ENCODE measurements at places on chromosomes 4 and X. TPM values are rescaled to one million over a fixed set of nuclear protein-coding genes. Genes with fewer than 3 reads are reported as not detected.
A peak's percentile ranks its signal among the peaks of the same experiment; 100 is the strongest.

MTMR8 gene
- 1.1 TPM for total RNA-seq

OPN1MW gene
- total RNA-seq = not detected

PRDM5 gene
- 5.1 TPM for total RNA-seq

ZBED1 gene
- total RNA-seq = 21.0 TPM

TLR2 gene
- 0.12 TPM for total RNA-seq

MUC7 gene
- total RNA-seq = not detected

LRP2BP gene
- 2.9 TPM for total RNA-seq

JADE3 gene
- total RNA-seq = 14.3 TPM

HS6ST2 gene
- total RNA-seq = 24.6 TPM

PDE6B gene
- not detected for total RNA-seq

ANKRD37 gene
- 29.9 TPM for total RNA-seq

MTNR1A gene
- 0.84 TPM for total RNA-seq

LANCL3 gene
- 2.4 TPM for total RNA-seq

NR0B1 gene
- not detected for total RNA-seq

MTTP gene
- total RNA-seq = 0.20 TPM

GPRASP1 gene
- total RNA-seq = 1.1 TPM

GRCh38 chrX:120755066-120755846 is 120.4 kb downstream of the CT47B1 start:
- no peak for DNase-seq

DNA sequence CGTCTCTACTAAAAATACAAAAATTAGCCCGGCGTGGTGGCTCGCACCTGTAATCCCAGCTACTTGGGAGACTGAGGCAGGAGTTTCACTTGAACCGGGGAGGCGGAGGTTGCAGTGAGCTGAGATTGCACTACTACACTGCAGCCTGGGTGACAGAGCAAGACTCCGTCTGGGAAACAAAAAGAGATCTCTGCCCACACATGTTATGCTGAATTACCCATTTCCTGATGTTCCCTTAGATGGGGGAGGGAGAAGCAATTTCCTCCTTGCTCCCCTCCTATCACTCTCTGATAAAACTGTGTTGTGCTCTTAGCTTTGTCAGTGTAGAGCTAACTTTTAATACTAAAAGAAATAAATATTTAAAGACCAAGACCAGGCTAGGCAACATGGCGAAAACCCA is 102.5 kb downstream of the LARP7 start:
- no peak for DNase-seq

- no peak for DNase-seq
Observed at GRCh38 chr4:21387683-21388082, 560.9 kb downstream of the KCNIP4 start.

DNA sequence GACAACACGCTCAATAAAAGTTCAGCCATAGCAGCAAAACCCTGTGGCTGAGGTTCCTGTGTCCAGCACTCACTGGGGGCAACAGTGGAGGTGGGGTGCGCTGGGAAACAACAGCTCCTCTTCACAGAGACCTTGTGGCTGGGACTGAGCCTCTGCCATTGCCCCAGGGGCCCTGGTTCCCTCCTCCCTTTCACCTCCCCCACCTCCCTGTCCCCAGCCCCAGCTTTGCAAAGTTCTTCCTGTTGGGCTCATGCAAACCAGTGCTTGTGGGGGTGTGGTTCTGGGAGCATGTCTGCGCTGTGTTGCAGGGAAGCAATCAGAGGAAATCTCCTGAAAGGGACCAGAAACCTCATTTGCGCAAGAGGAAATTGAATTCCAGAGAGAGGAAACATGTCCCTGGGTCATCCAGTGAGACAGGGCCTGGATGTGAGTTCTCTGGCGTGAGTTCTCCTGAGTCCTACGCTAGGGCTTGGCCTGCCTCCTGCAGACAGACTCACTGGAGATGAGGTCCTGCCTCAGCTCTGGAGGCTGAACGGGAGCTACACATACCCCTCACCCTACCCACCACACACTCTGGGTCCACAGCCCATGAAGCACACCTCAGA is 7.4 kb downstream of the FATE1 start:
- no peak for DNase-seq

DNA sequence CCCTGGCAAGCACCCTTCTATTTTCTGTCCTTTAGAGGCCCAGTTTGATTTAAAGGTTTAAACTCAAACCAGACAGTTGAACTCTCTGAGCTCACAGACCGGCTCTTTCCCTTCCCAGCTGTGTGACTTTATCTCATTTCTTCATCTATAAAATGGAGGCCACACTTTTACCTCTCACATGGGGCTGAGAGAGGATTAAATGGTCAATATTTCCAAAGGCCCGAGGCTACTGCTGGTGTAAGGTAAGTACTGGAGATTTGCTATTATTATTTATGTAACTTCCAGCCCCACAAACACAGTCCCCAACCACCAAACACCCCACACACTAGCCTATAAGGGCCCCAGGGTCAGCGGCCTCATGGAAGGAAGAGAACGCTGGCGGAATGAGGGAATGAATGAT is 13.6 kb upstream of the CYTL1 start:
- no peak for DNase-seq

- no peak for DNase-seq
Observed at GRCh38 chrX:103691059-103691458, 4.6 kb upstream of the MORF4L2 start.

- no peak for DNase-seq
Observed at GRCh38 chr4:26192899-26193869, 127.6 kb upstream of the RBPJ start.

DNA sequence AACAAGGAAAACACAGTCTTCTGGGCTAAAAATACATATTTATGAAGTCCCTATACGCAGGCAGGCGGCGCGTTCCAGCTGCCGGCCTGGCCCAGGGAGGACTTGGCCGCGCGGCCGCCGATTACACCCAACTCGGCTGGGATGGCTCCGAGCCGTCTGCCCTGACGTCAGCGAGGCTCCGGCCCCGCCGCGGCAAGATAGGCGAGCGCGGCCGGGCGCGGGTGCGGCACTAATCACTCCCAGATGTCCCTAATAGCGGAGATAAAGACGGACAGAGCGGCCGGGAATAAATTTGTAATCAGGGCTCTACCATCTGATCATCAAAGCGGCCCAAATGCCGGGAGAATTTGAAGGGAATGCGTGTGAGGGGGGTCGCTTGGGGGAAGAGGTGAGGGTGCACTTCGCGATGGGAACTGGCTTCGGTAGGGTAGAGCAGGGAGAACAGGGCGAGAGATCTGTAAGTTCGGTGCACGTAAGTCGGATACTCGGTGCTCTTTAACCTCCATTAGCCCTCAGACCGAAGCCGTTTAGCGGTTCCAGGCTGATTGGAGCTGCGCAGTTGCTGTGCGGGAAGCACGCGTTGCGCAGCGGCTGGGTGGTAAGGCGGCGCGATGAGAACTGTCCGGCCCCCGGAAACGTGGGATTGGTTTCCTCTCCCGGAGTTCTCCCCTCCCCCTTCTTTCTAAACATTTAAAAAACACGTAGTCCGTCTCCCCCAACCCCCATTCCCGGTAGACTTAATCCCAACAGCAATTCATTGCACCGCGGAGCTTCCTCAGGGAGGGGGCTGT is 7.7 kb downstream of the HAND2 start:
- DNase-seq = no peak

- no peak for DNase-seq
Observed at GRCh38 chrX:9867226-9867625, 81.0 kb downstream of the SHROOM2 start.

DNA sequence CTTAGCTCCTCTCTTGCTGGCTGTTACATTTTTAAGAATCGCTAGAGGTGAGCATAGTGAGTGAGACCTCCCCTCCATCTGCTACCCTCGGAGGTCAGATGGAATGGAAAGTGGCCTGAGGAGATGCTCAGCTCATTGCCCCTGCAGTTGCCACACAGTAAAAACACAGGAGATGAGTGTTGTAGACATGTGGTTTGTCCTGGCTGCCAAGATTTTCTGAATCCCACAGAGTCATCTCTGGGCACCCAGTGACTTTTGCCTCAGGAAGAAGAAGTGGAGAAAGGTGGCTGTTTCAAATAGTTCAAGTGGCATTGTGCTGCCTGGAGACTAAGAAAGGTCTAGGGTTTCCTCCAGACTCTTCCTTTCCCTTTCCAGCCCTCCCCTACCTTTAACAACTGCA is 271.0 kb downstream of the STK32B start:
- DNase-seq = no peak

GRCh38 chrX:12972243-12972642 is 2.7 kb upstream of the TMSB4X start:
- DNase-seq = no peak

- DNase-seq = no peak
Observed at GRCh38 chr4:113113151-113113550, 63.7 kb downstream of the ANK2 start.

- peak; percentile 15 for DNase-seq
Observed at GRCh38 chrX:129957241-129958082, 25.0 kb upstream of the BCORL1 start.

DNA sequence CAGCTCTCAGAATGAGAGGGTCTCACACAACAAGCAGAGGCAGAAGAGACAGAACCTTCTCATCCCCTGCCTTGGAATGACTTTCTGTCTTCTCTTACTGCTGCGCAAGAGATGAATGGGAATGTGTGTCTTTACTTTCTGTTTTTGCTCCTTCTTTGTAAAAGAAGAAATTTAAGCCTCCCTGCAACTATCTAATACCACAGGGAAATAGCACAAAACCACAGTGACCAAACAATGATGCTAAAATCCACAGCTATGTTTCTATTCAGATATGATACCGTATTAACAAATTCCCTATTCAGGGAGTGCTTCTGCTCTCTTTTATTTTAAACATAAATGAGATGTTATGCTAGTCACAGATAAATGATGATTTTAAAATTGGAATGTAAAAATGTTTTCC is 173.8 kb upstream of the RAI2 start:
- DNase-seq = no peak

- no peak for DNase-seq
Observed at GRCh38 chr4:138869631-138870030, 145.9 kb upstream of the NOCT start.

DNA sequence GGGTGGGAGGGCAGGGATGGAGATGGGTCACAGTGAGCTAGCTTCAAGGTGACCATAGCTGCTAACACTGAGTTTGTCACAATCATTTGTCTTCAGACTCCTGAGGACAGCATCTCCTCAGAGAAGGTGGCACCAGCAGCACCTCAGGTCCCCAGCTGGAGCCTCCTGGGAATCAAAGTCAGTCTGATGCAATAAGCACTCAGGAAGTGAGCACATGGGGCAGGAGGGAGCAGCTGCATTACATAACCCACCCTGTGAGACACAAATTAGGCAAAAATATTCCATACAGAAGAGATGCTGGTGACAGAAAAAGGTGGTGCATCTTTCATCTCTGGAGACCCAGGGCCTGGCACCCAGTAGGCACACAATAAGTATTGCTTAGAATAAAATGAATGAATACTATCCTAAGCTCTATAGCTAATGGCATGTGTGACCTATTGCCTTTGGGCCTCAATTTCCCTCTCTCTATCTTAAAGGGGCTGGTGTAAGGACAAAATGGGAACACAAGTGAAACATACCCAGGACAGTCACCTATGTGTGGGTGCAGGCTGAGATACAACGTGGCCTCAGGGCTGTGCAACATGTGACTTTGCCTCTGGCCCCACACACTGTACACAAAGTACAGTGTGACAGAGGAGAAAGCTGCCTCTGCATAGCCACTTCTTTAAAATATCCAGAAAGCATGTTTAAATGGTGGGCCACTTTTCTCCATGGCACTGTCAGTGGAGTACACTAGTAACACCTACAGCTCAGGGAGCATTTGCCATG is 37.1 kb downstream of the SLC39A8 start:
- DNase-seq = no peak

- DNase-seq = no peak
Observed at GRCh38 chr4:149965206-149965605, 113.0 kb upstream of the DCLK2 start.

DNA sequence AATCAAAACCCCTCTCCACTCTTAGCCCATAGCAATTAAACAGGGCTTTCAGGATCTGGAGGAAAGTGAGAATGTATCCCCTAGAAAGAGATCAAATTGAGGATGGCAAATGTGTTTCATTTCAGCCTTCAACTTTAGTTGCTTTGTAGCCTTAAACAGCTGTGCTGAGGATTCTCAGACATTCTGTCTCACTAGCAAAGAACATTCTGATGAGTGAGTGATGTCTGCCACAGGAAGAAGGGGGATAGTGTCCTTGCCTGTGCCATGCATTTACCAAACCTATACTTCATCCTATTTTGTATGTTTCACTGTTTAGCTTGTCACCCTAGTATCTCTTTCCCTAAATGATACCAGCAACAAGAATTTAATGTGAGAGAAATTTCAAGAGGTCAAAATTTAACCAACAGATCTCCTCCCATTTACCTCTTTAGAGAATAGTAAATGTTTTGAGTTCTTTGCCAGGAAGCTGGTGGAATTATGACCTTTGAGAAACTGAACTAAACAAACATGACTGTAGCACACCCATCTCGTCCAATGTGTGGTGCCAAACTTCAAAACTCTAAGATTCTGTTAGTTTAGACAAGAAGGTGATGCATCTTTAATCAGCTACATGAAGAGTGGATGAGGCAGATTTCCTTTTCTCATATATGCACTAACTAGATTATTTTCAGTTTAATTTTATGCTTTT is 165.6 kb downstream of the PALLD start:
- no peak for DNase-seq

DNA sequence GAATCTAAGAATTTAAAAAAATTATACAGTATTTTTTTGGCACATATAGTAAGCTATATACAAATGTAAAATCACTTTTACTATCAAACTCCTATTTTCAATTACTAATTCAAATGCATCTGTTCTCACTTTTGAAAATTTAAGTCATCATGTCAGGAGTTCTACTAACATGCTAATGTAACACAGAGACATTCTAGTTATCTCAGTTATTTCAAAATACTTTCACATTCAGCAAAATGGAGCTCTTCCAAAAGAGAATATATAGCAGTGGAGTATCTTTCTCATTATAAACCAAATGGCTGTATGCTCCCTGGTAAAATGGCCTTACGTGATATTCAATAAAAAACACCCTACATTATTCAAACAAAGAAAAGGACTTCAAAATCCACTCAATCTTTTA is 42.3 kb downstream of the RFC1 start:
- no peak for DNase-seq

- no peak for DNase-seq
Observed at GRCh38 chrX:119455264-119455663, 13.0 kb upstream of the SLC25A5 start.

DNA sequence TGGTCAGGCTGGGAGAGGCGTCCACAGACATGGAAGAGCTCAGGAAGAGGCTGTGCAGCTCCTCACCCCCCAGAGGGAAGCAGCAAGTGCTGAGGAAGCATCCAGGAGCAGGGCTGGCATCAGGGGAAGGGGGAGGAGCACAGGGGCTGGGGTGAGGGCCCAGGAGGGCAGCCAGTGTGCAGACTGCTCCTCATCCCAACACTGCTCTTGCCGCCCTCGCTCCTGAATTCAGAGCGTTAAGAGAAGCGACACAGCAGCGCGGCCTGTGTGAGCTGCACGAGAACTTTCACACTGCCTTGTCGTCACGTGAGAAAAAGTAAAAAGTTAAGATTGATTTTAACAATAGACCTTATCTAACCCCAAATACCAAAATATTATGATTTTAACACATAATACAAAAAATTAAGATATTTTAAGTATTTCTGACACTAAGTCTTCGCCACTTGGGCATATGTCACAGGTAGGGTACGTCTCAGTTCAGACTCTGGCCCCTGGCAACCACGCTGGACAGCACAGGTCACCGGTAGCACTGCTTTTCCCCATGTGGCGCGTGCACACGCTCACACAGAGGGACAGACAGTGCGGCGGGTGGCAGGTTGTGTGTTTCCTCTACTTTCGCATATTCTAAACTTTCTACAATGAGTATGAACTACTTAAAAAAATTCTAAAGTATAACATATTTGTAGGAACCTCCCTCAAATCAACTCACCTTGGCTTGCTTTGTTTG is 19.7 kb downstream of the NOP14 start:
- DNase-seq = no peak

GRCh38 chr4:165464813-165465381 is 86.1 kb downstream of the CPE start:
- no peak for DNase-seq
